Stimulated activated CD4-positive, alpha-beta T cell treated with anti-CD3 and anti-CD28 coated beads, Interleukin-1b, Interleukin-23, amount 100 ng/mL, for 48 hours (primary cell): ENCODE measurements at places on chromosomes 5 and 9.
A peak's percentile ranks its signal among the peaks of the same experiment; 100 is the strongest.

GRCh38 chr5:109550077-109550476 is 139.7 kb upstream of the MAN2A1 start:
- DNase-seq, result no peak

DNA sequence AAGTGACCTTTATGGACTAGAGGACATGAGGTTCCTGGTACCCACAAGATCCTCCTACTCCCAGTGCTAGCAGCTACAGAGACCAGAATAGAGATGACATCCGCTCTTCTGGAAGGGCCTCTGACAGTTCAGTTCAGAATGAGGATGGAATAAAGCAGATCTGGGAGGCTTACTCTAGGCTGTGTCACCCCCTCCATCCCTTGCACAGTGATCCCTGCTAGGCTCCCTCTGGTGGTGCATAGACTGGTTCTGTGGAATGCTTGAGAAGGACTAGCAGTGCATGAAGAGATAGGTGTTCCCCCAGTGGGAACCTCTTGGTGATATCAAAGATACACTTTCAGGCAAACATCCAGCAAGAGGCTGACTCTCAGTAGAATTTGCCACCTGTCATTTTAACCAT is 83.0 kb downstream of the NPR3 start:
- DNase-seq, result no peak

DNA sequence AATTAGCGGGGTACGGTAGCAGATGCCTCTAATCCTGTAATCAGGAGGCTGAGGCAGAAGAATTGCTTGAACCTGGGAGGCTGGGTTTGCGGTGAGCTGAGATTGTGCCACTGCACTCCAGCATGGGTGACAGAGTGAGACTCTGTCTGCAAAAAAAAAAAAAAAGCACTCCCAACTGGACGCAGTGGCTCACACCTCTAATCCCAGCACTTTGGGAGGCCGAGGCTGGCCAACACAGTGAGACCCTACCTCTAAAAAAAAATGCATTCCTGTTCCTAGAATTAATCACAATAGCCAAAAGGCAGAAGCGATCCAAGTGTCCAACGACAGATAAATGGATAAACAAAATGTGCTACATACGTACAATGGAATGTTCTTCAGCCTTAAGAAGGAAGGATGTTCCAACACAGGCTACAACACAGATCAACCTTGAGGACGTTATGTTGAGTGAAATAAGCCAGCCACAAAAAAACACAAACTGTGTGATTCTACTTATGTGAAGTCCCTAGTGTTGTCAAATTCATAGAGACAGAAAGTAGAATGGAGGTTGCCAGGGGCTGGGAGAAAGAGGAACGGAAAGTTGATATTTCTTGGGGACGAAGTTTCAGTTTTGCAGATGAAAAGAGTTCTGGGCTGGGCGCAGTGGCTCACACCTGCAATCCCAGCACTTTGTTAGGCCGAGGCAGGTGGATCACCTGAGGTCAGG is 13.8 kb downstream of the FAM78A start:
- DNase-seq, result no peak

- no peak for DNase-seq
These were observed 70.7 kb upstream of the FNIP1 start for GRCh38 chr5:131867524-131867923.

DNA sequence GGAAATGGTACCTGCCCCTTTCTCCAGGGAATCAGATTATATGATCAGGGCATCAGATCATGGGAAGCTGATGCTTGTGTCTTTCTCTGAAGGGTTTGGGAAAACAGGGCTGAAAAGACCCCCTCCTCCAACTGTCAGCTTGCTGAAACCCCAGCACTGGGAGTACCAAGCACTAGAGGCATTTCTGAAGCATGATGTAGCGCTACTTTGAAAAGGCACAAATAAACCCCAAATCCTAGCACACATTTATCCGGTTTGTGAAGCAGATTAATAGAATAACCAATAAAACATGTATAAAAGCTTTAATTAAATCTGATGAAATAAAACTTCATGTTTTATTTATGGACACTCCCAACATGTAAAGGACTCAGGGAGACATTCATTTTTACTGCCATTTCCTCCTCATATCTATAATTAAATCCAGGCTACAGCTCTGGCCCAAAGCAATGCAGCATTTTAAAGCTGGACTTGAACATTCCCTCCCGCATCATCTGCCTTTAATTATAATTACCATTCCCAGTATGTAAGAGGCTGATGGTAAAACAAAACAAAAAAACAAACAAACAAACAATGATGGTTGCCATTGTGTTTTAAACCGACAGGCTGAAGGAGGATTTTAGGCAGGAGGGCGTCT is 298.2 kb upstream of the RFX3 start:
- no peak for DNase-seq

DNA sequence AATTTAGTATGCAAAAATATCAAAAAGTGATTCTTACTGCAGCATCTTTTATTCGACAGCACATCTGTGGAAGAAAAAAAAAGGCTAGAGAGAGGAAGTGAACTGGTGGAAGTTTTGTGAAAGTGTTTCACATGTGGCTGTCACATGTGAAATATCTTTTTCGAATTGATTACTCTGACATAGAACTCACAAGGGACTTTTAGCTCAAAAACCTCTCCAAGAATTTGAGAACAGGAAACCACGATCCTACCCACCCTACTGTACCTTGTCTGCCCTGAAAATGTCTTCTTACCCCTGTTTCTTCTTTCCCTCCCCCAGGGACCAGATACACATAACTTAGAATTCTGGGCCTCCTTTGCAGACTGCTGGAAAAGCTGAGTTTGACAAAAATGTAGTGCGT is 106.5 kb upstream of the PRRC1 start:
- no peak for DNase-seq

DNA sequence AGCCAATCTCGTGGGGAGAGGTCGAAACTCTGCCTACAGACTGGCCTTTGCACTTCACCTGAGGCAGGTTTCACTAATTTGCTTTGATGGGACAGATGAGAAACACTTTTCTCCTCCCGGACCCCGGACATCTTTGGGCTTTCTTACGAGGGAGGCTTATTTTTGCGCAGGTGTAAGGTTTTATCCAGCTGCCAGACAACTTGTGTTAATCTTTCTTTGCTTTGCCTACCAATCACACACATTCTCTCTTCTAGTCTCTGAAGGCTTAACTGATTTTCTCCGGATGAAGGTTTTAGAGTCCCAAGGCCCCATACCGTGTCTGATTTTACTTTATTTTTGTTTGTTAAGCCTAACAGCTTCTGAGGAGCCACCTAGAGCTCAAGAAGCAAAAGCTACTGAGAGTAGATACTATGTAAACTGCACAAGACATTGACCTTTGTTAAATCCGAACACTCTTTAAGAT is 436 bp upstream of the EMB start:
- DNase-seq, result no peak

GRCh38 chr9:35871545-35871944 is 1.3 kb upstream of the OR13J1 start:
- no peak for DNase-seq

DNA sequence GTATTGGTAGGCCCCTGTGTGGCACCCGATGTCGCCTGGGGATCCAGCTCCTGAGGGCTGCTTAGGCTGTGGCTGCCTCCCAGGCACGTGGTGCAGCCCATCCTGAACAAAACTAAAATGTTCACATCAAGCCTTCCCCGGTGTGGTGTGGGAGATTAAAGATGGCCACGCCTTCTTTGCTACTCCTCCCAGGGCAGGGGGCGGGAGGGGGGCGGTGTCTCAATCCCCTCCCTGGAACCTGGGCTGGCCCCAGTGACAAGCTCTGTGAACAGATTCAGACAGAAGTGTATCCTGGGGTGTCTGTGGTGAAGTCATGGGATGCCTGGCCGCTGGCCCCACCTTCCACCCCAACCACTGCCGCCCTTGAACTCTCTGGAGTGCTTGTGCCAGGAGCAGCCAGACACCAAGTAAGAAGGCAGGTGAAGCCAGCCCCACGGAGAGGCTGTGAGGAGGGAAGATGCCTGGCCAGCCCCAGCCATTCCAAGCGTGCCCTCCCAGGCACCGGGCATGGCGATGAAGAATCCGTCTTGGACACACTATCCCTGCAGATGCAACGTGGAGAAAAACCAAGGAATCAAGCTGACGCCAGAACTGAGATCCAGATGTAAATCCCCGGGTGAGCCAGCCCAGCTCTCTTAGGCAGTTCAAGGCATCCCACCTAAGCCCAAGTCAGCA is 75.8 kb downstream of the AK8 start:
- DNase-seq, result no peak

GRCh38 chr5:134570365-134570758 is 44.9 kb downstream of the JADE2 start:
- DNase-seq, result no peak

GRCh38 chr9:111872886-111873285 is 23.7 kb upstream of the UGCG start:
- DNase-seq, result no peak

DNA sequence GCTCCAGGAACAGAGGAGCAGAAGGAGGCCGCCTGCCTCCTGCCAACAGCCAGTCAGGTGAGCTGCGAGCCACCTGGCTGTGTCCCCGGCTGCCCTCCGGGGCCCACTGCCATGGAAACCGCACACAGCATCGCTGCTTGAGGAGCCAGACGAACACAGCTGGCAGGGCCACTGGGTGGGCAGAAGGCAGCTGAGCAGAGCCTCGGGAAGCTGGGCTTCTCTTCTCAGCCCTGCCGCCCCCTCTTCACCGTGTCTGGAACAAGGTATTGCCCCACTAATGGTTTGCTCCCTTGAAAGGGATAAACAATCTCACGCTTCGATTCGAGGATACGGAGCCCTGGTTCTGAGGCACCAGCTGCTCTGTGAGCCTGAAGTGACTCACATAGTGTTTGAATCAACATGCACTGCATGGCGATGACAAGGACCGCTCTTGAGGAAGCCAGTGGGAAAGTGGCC is 63.7 kb upstream of the RUFY1 start:
- no peak for DNase-seq

- DNase-seq, result no peak
These were observed 11.8 kb upstream of the REEP5 start for GRCh38 chr5:112933651-112934365.

DNA sequence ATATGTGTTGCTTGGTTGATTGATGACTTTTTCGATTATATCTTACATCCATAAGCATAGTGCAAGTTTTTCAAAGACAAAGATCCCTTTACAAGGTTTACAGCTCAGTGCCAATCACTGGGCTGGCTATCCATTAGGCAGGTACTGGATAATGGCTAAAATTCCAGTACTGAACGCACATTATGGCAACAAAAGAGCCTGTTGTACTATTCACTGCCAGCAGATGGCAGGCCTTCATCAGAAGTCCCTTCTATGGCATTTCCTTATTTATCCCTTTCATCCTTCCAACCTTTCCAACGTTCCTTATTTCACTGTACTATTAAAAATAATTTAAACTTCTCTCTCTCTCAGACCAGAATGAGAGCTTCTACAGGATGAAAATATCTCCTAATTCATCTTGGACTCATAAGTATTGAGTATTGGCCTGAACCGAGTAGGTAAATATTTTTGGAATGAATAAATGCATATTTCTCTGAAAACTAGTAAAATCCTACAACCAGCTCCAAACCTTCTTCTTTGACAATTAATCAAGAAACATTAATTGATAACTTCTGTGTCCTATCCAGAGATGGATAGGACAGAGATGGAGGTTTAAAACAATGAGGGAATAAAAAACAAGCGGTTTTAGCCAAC is 6.7 kb upstream of the WNT8A start:
- DNase-seq, result peak; percentile 37

DNA sequence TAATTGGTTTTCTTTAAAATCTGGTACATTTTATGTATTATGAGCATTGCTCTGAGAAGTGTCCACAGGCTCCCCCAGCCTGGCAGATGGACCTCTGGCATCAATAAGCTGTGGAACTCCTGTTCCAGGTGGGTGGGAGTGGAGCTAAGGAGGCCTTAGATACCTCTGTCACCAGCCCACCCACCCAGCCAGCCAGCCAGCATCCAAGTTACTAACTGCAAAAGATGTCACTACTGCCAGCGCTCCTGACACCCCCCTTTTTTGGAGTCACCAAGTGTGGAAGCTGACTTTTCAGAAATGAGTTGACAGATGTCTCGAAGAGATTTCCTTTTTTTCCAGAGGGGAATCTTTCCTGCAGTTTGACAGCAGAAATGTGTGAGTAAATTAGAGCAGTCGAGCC is 111.2 kb downstream of the GALNT10 start:
- no peak for DNase-seq

- no peak for DNase-seq
These were observed 223.9 kb upstream of the DMRT1 start for GRCh38 chr9:617445-618085.

GRCh38 chr5:505951-506525 is 18.2 kb downstream of the SLC9A3 start:
- no peak for DNase-seq

DNA sequence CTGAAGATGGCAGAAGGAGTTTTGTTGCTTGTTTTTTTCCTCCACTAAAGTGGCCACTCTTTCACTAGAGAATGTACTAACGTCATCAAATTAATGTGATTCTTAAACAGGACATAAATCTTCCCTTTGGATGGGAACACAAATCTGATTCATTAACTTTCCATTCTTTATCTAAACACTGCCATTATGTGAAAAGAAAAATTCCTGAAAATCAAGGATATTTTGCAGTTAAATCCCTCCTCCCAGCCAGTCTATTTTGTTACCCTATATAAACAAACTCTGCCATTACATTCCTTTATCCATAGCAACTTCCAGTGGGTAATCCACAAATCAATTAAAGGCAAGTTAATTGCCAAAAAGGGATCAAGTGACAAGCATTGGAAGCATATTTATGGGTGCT is 546.5 kb downstream of the PDE4D start:
- DNase-seq, result no peak

GRCh38 chr5:37722236-37723161 is 117.3 kb downstream of the GDNF start:
- DNase-seq, result peak; percentile 55

- no peak for DNase-seq
These were observed 187.1 kb downstream of the AOPEP start for GRCh38 chr9:94913550-94913949.

DNA sequence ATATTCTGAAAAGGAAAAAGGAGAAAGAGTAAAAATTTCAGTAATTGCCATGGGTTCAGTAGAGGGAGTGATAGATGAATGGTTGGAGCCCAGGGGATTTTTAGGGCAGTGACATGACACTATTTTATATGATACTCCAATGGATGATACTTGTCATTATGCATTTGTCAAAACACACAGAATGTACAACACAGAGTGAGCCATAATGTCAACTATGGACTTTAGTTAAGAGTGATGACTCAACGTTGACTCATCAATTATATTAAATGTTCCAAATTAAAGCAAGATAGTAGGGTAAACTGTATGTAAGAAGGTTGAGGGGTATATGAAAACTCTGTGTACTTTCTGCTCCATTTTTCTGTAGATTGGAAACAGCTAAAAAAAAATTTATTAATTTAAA is 586.4 kb downstream of the TAF11L14 start:
- DNase-seq, result no peak

DNA sequence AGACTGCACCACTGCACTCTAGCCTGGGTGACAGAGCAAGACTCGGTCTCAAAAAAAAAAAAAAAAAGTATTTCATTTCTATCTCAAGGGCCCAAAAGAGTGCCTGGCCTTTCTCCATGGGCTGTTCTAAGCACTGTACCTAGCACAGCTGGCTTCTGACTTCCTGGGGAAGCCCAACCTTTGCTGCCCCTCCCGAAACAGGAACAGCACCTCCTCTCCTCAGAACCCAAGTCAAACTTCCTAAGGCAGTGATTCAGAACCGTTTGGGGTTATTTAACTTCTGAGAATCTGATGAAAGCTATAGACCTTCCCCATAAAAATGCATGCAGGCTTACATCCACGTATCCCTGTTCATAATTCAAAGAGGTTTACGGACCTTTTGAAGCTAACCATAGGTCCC is 57.8 kb downstream of the NRG2 start:
- no peak for DNase-seq
